Stimulated activated CD4-positive, alpha-beta T cell treated with anti-CD3 and anti-CD28 coated beads, Interleukin-15, amount 100 ng/mL, for 24 hours (primary cell): ENCODE measurements at places on chromosomes 2 and 18.
A peak's percentile ranks its signal among the peaks of the same experiment; 100 is the strongest.

GRCh38 chr2:150484461-150485021, 2.9 kb downstream of the RND3 start:
- no peak for DNase-seq

DNA sequence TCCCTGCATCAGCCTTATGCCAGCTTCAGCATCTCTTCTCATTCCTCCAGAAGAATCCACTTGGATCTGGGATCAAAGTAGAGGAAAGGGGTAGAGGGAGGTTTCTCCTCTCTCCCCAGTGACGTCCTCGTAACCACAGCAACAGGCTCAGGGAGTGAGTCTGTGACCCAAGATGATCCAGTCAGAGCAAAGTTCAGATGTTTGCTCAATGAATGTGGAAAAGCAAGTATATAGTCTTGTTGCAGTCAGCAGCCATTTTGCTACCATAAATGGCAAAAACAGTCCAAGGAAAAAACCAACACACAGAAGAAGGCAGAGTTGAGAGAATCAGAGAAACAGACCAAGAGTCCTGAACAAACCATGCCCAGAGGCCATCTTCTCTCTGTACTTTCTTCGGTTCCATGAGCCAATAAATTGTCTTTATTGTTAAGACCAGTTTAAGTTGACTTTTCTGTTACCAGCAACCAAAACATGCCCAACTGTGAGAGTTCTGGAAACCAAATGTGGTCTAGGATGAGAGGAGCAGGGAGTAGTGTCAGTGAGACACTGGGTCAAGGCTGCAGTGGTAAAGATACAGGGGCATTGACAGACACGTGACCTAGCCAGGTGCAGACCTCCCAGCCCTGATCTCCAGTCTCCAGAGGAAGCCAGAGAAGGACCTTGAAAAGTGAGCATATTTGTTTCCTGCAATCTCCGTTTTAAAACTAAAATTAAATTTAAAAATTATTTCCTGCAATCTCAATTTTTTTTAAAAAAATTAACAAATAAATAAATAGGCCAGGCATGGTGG, 3.2 kb upstream of the CXCR1 start:
- no peak for DNase-seq

DNA sequence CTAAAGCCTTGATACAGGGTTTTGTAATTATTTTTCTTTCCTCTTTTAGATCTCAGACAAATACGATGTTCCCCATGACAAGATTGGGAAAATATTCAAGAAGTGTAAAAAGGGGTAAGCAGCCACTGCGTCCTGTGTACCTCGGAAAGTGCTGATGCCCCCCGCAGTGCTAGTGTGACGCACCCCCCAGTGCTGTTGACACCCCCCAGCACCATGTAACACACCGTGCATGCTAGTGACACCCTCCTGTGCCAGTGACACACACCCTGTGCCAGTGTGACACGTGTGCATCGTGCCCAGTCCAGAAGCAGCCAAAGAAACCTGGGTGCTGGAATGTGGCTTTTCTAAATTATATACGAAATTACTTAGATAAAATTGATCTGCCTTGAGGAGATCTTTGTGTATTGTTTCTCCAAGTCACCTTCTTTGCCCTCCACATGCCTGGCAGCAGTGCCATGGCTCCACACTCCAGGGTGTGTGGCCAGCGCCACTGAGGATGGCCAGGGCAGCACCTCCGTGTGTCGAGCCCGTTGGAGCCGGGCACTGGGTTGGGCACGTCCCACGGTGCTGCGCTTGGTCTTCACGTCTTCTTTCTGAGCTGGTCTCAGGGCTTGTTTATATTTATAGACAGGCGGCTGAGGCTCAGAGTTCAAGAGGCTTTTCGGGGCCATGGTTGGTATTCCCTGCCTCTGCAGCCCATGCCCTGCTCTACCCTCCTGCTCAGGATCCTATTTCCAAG, 44.3 kb upstream of the KLF11 start:
- DNase-seq: no peak

- no peak for DNase-seq
Observed at GRCh38 chr18:35413163-35413511, 36.0 kb upstream of the ZNF396 start.

- peak; percentile 87 for DNase-seq
Observed at GRCh38 chr18:74498712-74499627, 2.8 kb downstream of the CNDP2 start.

DNA sequence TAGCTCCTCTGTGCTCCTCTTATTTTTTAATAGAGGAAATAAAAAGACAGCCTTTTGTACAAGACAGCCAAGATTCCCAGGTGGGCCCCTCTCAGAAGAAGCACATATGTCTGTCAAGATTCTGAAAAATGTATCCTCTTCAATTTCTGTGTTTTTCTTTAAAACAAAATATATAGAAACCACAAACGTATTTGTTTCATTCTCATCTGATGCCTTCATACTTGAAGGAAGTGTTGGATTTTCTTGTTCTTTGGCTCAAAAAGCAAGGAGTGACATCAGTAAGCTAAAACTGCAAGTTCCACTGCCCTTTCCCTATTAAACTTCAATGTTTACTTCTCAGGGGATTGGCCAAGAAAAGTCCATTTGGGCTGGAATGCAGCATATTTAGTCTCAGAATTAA, 193.8 kb upstream of the OSR1 start:
- no peak for DNase-seq

GRCh38 chr18:13989199-13989598, 73.9 kb upstream of the MC2R start:
- DNase-seq: no peak

DNA sequence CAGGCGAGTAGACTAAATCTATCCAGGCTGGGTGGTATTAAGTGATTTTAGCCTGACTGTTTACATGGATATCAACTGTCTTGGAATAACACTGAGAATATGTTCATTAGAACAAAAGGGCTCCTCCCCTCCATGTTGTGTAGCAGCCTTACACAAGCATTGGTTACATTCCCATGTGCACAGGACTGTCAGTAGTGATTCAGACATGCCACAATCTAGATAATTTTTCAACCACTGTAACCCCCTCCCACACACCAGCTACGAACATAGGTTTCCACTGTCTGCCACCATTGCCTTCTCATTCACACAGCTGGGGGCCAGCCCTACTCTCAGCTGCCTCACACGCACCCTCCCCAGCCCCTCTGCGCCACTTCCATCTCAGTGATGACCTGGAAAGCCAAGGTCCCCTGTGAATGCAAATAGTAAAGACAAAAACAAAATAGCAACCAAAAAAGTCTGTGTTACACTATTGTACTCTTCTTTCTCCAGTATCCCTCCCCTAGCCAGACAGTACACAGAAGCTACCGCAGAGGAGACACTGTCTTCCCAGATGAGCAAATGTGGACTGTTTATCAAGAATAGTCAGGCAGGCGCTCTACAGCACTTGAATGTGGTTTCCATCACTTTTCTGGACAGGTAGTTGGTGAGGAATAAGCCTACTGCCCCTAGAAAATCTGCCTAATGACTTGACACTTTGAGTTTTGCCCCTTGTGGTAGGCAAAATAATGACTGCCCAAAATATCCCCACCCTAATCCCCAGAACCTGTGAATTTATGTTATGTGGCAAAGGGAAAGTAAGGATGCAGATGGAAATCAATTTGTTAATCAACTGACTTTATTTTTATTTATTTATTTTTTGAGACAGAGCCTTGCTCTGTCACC, 27.9 kb upstream of the TYMS start:
- peak; percentile 23 for DNase-seq

GRCh38 chr2:43050866-43051265, 175.5 kb downstream of the ZFP36L2 start:
- DNase-seq: no peak

GRCh38 chr18:7288544-7288943, 57.7 kb downstream of the LRRC30 start:
- no peak for DNase-seq

- DNase-seq: no peak
Observed at GRCh38 chr2:10905862-10906143, 5.9 kb upstream of the KCNF1 start.

DNA sequence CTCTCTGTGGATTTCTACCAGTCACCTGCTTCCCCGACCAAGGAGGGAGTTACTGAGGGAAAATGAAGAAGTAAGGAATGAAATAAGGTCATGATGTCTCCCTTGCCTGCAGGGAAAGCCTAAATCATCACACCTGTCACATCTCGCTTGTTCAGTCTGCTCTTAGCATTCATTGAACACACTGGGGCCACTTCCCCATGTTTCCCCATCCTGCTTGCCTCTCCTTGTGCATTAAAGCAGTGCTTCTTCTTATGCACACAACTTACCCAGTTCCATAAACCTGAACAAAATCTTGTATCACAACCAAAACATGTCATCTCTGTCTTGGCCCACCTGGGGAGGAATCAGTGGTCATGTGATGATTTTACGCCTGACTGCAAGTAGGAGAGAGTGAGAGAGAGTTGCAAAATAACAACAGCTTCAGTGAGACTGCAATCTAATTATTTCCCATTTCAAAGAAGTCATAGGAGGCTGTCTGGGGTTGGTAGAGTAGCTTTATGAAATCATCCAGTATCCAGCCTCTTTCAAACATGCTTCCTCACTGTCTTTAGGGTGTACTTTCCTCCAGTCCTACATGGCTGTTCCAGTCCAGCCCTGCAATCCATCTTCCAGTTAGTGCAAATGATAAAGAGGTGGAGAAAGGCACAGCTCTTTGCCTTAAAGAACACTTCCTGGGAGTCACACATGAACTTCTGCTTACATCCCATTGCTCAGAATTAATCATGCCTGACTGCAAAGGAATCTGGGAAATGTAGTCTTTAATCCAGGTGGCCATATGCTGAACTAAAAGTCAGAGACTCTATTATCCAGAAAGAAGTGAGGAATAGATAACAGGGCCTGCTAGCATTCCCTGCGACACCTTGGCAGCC, 220.1 kb downstream of the HAUS1 start:
- DNase-seq: no peak

DNA sequence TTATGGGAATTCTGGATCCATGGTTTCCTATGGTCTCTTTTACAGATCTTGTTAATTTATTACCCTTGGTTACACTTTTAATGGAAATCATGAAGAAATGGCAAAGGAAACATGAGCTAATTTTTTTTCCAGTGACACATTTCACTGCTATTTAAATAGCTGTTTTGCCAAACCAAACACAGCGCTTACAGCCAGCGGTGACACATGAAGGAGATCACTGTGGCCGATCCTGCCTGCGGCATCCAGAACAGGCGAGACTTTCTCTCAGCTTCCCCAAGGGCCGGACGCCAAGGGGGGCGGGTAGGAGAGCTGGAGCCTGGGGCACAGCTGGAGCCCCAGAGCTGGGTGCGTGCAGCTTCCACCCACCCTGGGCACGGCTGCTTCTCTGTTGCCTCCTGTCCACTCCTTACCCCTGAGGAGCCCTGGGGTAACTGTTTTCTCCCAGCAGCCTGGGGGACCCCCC, 81.4 kb upstream of the PKDCC start:
- DNase-seq: no peak
